ENCODE measurements at places on chromosomes 3 and 15.
A peak's percentile ranks its signal among the peaks of the same experiment; 100 is the strongest.

DNA sequence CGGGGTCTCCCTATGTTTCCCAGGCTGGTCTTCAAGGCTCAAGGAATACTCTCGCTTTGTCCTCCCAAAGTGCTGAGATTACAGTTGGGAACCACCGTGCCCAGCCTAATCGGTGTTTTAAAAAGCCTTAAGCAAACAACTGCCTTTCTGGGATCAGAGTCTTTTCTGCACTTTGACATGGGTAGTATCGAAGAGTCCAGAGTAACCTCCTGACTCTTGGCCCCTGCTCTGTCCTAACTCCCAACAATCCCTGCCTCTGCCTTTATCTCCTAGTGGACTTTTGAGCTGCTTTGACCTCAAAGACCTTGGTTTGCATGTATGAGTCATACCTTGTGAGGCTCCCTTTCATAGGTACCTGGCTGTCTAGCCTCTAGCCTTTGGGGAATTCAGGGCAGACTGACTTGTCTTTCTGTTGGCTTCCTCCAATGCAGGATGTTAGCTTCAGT, 21.0 kb upstream of the HACD2 start:
- DNase-seq: peak; percentile 37

GRCh38 chr3:113898892-113899291, 48.9 kb upstream of the ZDHHC23 start:
- no peak for DNase-seq

GRCh38 chr3:122092460-122093165, 37.5 kb downstream of the CD86 start:
- DNase-seq: peak; percentile 24

DNA sequence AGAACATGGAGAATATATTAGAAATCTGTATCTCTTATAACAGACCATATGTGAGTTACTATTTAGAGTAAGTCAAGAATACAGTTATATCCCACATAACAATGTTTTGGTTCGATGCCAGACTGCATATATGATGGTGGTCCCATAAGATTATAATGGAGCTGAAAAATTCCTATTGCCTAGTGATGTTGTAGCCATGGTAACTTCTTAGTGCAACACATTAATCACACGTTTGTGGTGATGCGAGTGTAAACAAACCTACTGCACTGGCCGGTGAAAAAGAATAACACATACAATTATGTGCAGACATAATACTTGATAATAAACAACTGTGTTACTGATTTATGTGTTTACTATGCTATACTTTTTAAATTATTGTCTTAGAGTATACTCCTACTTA, 69.8 kb upstream of the MNS1 start:
- DNase-seq: no peak

GRCh38 chr15:96627031-96627568, 296.6 kb downstream of the NR2F2 start:
- DNase-seq: no peak

- no peak for DNase-seq
These were observed 40.6 kb upstream of the ADPGK start for GRCh38 chr15:72824112-72824511.

GRCh38 chr3:116449546-116450350, 4.5 kb upstream of the LSAMP start:
- DNase-seq: no peak

- no peak for DNase-seq
These were observed 68.9 kb upstream of the PPP2R3A start for GRCh38 chr3:135896613-135897012.

DNA sequence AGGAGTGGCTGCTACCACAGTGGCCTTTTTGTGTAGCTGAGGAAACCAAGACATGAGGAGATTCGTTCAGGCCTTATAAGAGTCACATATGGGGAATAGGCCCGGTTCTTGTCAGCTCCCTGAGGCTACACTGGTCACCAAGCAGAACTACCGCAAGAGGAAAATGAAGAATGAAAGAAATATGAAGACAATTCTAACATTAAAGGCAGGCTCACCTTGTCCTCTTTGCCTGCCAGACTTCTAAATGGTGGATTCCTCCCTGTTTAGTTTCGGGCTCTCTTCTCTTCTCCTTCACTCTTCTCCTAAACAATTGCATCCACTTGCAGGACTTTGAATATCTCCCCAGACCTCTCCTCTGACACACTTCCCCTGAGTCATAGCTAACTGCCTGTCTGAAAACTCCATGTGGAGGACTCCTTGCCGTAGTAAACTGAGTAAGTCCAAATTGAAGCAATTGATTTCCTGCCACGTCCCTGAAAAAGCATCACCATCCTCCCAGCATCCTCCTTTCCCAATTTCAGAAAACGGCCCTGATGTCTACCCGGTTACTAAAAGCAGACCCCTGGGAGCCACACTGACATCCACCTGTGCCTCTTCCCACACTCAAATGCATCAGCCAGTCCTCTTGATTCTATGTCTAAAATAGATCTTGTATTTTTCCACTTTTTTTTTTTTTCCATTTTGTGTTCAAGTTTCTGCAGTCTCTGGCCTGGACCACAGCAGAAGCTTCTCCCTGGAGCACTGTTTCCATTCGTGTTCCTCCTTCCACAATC, 30.3 kb upstream of the VEPH1 start:
- DNase-seq: no peak

GRCh38 chr3:112746675-112747280, 99.9 kb downstream of the CD200R1L start:
- DNase-seq: no peak

DNA sequence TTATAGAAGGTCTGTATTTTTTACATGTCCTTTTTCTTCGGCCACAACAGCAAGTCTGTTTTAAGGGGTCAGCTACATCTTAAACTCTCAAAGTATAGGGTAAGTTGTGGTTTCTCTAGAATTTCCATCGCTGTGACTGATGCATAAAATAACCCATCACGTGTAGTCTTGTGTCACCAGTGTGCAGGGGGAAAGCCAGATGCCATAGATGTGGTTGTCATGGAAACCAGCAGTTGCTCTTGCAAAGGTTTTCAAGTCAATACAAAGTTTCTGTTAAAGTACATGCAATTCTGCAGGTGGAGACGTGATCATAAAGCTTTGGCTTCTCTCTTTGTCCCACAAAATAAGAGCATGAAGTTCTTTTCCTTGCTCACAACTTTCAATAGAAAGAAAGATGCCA, 210.3 kb upstream of the ONECUT1 start:
- DNase-seq: no peak

- no peak for DNase-seq
These were observed 264.8 kb upstream of the ZPLD1 start for GRCh38 chr3:102169915-102170479.

Data from iPS-NIHi11 (cell line).